ENCODE measurements at places on chromosomes 1 and 21.

DNA sequence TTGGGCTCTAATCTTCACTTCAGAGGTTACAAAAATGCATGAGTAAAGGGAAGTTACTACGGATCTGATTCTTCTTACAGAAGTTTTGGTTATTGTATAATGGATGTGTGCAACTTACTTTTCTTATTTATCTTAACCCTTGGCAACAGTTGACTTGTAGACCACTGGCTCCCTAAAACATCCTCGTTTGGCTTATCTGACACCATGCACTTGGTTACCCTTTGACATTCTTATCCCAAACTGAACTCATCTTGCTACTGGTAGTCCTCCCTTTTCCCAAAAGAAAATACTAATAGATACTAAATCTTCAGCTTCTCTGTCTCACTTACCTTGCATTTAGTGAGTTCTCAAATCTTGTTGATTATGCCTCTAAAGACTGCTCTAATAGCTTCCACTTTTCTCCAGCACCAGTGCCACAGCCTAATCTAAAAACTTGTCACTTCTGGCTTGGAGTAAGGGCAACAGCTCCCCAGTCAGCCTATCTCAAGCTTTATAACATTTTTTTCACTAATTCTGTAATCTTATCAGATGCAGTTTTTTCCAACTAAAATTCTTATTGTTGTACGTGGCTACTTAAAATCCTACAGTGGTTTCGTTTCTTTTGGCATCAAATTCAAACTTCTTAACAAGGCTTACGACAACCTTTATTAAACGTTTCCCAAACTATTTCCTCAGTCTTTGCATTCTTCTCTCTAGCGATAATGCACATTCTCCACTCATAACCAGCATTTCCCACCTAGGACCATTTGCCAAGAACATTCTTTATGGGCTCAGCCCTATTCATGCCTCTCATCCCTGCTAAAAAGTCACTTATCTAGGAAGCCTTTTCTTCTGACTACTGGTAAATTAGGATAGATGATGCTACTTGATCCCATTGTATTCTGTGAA is 204.2 kb downstream of the KCNT2 start:
- no peak for DNase-seq

- no peak for DNase-seq
These were observed at the start of gene CAPN8 for GRCh38 chr1:223665592-223666312. Gene CAPN8 (minus strand): TSS chr1:223665701. CDS start chr1:223665646, 55 bp downstream.

DNA sequence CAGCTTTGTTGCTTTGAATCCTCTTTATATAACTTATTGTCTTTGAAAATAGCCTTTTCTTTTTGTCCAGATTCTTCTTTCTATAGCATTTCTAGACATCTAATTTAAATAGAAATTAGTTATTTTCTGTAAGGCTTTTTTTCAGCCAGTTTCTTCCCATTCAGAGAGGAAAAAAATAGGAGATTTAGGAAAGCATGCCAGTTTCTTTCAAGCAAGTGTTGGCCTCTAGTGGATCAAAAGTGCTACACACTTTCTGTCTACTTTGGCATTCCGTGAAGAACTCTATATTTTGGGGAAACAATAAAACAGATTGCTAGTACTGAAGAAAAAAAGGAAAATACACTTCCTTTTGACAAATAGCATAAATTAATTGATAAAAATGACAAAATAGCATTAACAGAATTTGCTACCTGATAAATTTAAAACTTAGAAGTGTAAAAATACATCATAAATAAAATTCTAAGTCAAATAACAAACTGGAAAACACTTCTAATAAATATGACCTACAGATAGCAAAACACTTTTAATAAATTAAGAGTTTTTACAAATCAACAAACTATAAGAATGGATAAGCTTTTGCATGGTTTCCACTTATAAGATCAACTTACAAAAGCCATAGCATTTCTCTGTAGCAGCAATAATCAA is 13.1 kb upstream of the EXO1 start:
- no peak for DNase-seq

DNA sequence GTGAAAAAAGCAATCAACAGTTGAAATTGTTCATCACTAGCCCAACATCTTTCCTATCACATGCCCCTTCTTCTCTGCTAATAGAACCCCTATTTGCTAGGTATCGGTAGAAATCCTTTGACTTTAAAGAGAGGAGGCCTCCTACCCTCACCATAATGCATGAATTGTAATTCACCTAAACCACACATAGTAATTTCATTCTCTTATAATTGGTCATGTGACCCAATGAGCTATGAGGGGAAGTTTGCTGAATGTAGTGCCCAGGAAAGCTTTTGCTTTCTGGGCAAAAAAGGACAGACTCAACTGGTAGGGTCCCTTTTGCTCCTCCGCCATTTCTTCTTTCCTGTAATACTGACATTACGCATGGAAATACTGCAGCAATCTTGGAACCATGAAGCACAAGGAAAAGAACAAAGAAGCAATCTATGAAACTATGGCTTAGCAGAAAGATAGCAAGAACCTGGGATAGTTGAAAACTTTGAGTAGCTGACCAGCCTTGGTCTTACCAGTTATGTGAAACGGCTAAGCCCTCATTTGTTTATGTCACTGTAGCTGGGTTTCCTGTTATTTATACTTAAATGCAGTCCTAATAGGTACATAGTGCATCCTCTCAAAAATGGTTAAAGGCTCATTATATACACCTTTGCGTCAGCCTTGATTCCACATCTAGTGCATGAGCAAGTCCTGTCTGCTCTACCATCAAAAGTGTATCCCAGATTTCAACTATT is 10.2 kb upstream of the CHI3L2 start:
- no peak for DNase-seq
